ENCODE measurements at places on chromosomes 16 and 17.

GRCh38 chr16:77137045-77137444 is 53.9 kb upstream of the MON1B start:
- DNase-seq: no peak

DNA sequence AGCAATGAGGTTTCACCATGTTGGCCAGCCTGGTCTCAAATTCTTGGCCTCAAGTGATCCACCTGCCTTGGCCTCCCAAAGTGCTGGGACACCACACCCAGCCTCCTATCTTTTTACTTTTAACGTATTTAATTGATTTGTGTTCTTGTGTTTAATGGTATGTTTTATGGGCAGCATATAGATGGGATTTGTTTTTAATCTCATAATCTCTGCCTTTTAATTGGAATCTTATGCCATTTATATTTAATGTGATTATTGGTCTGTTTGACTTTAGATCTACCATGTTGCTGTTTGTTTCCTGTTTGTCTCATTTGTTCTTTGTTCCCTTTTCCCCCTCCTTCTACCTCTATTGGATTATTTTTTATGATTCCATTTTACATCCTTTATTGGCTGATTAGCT is 12.2 kb downstream of the SLC26A11 start:
- DNase-seq: no peak

GRCh38 chr17:31695456-31696090 is 163.5 kb downstream of the COPRS start:
- no peak for DNase-seq

- no peak for DNase-seq
Observed at GRCh38 chr16:89031715-89032659, 55.0 kb upstream of the CBFA2T3 start.

GRCh38 chr16:1775006-1775845 is 2.3 kb upstream of the MRPS34 start:
- DNase-seq: no peak

DNA sequence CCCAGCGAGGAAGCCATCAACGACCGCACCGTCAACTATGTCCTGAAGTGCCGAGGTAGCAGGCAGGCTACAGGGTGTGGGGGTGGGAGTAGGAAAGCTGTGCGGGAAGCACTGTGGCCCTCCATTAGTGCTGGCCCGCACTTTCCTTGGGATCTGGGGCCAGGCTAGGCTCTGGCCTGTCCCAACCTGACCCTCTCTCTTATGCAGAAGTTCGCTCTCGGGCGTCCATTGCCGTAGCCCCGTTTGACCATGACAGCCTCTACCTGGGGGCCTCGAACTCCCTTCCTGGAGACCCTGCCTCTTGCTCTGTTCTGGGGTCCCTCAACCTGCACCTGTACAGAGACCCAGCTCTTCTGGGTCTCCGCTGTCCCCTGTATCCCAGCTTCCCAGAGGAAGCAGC is 8.6 kb downstream of the PLEKHG4 start:
- DNase-seq: no peak

DNA sequence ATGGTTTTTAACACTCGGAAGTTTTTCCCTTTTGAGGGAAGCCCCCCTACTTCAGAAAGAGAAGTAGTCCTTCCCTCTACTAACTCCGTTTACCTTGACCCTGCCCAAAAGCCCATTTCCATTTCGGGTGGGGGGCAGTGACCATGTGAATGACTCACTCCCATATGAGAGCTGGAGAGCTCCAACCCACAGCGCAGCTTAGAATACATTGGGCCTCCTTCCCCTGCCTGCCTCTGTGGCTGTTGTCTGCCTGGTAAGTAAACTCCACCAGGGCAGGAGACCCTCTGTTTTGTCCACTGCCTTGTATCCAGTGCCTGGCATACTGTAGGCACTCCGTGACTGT is 985 bp downstream of the SGSM2 start:
- DNase-seq: no peak

- no peak for DNase-seq
Observed at GRCh38 chr16:69363281-69363717, 11.7 kb upstream of the TMED6 start.

GRCh38 chr17:75827308-75828075 is 16.7 kb downstream of the UNC13D start:
- DNase-seq: peak; percentile 45

DNA sequence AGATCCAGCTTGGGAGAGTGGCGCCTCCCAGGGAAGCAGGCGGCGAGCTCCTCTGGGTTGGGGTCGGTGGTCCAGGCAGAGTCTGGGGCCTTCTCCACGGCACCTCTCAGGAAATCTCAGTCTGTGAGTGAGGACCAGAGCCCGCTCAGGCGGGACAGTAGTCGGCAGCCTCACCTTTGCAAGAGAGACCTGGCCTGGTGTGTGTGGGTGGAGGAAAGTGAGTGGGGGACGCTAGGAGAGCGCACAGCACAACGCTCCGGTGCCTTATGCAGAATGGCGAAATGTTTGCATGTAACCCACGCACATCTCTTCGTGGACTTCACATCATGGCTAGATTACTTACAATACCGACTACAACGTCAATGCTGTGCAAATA is 2.2 kb downstream of the AHSP start:
- no peak for DNase-seq

DNA sequence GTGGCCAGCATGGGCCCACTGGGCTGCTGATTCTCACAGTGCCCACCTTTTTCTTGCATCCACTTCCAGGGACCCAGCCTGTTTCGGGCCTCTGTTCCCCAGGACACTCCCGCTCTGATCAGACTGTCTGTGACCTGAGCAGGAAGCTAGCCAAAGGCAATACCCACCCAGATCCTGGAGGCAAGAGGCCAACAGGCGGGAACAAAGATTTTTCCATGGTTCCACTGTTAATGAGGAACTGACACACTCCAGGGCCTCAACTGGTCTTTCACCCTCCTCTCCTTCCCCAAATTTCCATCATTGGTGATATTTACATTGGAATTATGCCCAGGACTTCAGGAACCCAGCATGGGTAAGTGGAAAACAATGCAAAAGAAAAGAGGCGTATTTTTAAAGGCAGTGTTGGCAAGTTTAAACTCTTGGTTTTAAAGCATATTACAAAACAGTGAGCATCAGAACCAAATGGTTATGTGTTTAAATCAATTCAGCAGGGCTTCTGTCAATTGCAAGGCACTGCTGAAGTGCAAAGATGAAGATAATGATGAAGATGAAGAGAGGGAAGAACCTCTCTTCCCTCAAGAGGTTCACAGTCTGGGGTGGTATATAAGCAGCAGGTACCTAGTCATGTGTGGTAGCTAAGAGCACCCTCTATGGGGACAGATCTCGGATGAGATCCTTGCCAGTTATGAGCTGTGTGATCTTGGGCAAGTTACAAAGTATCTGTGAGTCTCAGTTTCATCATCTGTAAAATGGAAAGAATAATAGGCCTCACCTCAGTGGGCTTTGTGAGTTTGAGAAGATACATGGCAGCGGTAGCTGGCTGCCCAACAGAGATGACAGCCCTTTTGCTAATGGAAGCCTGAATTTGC is 14.4 kb upstream of the ATP2A3 start:
- DNase-seq: no peak

DNA sequence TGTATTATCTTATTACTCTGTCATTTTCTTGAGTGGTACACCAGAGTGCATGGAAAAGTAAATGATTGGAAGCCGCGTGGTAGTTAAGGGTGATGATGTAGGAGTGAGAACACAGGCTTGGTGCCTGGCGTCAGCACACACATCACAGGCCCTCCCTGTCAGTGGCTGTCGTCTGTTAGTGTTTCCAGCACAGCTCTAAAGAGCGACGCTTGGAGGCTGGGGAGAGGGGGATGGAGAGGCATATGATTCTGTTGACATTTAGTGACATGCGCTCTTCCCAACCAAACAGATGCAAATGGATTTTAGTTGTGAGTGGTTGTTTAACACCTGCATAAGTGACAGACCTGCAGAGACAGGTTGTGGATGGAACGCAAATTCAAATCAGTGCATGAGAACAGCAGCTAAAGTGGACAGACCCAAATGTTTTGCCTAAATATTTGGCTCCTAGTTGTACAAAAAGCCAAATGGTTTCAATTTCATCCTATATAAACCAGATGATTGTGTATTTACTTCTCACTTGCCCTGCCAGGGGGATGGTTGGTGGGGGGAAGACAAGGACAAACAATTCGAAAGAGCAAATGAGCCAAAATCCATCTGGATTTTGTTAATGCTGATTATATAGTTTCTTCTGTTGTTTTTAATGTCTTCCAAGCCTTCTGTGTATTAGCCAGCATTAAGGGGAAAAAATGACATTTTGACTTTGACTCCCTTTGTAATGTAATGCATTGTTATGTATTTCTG is 222.3 kb downstream of the WWOX start:
- no peak for DNase-seq

DNA sequence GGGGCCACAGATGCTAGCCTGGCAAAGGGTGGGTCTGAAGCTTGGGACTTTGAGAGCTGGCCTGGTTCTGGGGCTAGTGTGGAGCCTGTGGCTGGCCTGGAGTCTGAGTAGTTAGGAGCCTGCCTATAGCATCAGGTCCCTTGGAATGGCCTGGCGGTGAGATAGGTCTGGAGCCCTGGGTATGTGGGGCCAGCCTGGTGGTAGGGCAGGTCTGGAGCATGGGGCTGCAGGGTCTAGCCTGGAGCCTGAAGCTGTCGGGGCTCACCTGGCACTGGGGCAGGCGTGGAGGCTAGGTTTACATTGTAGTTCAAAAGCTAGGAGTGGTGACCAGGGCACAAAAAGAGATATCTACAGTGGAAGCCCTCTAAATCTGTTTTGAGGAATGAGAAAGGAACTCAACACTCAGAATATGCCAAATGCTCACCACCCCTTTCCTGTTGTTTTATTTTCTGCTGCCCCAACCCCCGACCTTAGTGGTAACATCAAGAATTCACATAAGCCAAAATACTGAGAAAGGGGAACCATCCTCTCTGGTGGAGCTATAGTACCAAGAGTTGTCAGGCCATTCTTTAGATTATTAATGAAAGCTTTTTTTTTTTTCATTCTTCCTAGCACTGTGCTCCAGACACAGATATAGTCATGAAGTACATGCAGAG is 100.3 kb downstream of the TANC2 start:
- no peak for DNase-seq

DNA sequence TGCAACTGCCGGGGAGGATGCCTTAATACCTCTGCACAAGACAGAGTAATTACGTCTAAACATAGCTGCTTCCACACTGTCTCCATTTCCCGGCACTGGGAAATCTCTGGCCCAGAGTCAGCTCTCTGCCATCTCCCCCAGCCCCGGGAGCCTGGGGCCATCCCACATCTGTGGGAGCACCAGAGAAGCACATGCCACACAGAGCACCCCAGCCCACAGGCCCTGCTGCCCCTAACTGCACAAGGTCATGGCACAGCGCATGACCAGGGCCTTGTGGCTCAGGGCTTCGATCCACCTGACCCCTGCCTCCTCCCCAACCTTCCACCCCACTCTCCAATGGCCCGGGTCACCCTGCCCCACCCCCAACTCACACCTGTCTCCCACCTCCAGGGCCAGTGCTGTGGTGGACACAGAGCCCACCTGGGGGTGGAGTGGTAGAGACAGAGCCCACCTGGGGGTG is 36.6 kb upstream of the RBFOX3 start:
- no peak for DNase-seq

DNA sequence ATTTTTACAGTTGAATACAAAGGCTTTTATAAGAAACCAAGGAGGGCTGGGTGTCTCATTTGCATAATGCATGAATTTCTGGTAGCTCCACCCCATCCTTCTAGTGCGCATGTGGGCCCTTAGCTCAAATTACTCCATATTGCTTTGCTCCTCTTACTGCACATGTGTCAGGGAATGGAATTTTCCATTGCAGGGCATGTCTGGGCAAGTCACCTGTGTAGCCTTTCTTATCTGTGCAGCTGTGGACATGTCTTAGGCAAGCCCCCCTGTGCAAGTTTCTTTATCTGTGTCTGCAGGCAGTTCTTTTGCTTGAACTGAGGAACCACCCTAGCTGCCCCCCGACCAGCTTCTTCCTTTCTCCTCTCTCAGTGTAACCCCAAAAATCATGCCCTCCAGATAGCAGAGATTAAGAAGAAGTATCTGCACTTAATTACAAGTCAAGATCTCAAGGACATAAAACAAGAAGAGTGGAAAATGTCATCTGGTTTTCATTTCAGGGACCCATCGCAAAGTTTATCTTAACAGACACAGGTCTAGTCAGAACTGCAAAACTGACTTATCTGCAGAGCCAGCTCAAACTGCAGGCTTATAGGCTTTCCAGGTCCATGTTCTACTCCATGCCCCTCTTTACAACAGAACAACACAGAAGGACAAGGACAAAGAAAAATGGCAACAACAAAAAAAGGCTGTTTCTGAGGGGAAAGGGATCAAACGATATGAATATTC is 137.9 kb upstream of the HS3ST4 start:
- DNase-seq: peak; percentile 72

DNA sequence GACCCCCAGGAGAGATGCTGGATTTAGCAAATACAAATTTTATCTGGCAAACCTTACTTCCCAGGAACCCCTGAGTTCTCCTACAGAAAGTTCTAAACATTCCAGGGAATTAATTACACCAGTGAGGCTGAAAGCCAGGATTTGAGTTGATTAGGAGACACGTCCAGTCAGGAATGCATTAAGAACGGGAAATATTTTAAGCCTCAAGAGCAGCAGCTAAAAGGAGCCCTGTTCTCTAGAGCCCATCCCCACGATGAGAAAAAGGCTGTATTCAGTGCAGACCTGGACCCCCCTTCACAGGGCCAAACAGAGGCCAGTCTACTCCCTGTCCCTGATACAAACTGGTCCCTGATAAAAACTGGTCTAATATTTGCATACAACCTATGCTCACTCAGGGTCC is 55.0 kb downstream of the VAT1L start:
- no peak for DNase-seq

GRCh38 chr17:51850201-51850600 is 308.3 kb downstream of the CA10 start:
- no peak for DNase-seq

DNA sequence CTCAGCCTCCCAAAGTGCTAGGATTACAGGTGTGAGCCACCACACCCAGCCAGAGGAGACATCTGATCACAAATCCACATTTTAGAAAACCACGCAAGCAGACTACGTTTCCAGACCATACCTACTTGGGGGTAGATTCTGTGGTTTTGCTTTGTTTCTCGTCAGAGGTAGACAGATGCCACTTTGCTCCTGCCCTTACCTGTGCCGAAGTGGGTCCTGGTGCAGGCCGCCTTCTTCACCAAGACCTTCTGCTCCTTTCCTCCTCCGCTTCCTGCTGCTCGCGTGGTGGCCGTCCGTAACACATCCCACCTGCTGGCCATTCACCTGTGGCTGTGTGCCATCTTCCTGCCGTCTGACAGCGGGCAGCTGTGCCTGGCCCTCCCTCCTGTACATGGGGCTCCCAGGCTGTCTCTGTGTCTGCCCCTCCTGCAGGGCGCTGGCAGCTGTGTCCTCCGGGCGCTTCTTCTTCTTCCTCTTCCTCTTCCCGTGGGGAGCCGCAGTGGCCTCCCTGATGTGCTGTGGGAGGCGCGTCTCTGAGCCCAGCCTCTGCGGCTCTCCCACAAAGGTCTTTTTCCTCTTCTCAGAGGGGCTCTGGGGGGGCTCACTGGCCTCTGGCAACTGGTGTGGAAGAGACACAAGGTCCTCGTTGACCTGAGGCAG is 21.2 kb upstream of the CYTH1 start:
- no peak for DNase-seq

All from erythroblast (primary cell).